Fibroblast of villous mesenchyme (primary cell): ENCODE measurements at places on chromosomes 6 and 20. TPM values are rescaled to one million over a fixed set of nuclear protein-coding genes. Genes with fewer than 3 reads are reported as not detected.

Gene BANF2
- not detected in 2 replicates for total RNA-seq

Gene PROCR
- total RNA-seq: 22.9 and 30.9 TPM in 2 replicates

- DNase-seq: no peak
Observed at GRCh38 chr6:105875974-105876640, 210.0 kb upstream of the PRDM1 start.

DNA sequence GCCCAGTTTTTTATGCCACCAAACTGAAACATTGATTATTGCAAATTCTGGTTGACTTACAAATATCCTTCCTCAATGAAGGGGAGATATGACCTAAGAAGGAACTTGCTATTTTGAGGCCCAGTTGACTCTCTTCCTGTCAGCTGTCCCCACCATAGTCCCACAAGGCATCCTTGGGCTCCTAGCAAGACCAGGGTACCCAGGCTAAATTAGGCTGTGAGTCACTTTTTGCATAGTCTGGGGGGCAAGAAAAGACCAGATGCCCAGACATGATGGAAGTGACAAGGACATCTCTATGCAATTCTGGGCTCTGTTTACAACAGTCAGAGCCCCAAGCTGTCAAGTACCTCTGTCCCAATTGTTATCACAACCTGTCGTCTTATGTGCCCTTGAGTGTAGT is 31.8 kb upstream of the MAFB start:
- DNase-seq: no peak

DNA sequence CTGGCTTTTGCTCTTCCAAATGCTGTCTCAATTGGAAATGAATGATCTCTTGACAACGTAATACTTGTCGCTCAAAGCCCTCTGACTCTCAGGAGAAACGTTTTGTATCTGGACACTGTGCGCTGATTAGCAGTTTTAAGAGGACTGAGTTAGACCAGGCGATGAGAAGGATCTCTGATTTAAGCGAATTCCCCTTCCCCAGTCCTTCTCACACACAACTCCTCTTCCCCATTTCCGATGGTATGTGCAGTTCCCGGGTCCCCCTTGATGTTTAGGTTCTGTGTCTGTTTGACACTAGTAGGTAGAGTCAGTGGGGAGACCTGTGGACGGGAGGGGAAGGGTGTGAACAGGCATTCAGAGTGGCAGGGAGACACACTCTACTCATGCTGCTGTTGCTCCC is 2.5 kb downstream of the ZDHHC14 start:
- no peak for DNase-seq

- peak; percentile 25 for DNase-seq
Observed at GRCh38 chr6:89146718-89147700, 1.2 kb downstream of the PM20D2 start.

DNA sequence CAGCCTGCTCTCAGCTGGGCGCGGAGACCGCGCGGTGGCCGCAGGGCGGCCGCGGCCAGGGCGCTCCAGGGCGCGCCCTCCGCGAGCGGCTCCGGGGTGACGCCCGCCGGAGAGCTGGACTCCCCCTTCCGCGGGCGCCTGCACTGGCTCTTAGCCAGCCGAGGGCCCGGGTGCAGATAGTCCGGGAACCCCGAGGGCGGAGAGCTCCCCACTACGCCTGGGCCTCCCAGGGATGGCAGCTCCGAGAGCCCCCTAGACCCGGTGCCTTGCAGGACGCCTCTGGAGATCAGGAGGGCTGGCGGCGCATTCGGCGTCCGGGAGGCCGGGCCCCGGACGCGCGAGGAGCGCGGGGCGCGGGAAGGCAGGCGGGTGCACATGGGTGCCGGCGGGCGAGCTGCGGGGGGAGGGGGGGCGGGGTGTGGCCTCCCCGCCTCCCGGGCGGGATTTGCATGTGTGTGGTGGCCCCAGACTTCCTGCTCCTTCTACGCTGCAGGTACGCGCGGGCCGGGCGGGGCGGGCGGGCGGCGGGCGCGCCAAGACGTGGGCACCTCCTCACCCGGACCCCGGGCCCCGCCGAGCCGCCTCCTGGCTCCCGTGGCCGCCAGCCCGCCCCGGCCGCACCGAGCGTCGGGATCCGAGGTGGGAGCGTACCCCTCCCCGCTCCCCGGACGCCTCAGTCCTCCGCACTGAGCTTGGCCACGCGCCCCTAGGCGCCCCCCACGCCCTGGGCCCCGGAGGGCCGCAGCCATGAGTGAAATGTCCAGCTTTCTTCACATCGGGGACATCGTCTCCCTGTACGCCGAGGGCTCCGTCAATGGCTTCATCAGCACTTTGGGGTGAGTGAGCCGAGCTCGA is at the start of gene ITPR3:
Gene ITPR3 (plus strand): TSS at position 467 of the 855 bp plus-strand sequence. CDS start 281 bp downstream, at position 748.
- no peak for DNase-seq

DNA sequence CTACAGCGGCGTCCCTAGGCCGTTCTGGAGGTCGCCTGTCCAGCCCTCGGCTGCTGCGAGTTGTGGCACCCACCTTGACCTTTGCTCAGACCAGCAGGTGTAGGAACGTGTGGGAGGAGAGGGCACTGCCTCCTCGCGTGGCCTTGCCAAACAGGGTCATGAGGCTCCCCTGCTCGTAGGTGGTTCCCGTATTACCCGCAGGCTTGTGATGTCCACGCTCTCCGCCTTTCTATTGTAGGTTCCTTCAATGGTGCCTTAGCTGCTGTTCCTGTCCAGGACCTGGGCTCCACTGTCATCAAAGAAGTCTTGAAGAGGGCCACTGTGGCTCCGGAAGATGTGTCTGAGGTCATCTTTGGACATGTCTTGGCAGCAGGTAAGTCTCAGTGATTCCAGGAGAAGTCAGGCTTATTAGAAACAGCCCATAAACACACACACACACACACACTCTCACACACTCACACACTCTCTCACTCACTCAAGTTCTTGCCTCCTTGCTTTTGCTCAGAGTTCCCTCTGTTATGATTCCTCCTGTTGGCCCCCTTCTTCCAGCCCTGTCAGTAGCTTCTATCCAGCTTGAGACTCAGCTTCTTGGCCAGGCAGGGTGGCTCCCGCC is 942 bp downstream of the ACAT2 start:
- DNase-seq: no peak

DNA sequence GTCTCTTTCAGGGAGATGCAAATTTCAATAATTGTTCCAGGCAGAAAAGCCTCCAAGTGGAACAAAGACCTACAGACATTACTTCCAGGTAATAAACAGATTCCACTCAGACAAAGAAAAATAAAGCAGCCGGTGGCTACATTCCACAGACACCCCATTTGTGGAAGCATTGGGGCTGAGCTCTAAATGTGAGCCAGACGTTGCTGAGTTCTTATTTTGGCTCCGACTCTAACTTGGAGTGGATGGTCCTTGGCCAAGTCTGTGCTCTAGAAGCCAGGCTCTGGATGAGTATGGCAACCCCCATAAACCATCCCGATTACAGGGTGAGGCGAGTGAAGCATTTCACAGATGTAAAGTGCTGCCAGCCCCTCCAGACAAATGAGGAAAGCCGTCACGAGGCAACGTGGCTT is 6.6 kb downstream of the TRAM2 start:
- peak; percentile 43 for DNase-seq

DNA sequence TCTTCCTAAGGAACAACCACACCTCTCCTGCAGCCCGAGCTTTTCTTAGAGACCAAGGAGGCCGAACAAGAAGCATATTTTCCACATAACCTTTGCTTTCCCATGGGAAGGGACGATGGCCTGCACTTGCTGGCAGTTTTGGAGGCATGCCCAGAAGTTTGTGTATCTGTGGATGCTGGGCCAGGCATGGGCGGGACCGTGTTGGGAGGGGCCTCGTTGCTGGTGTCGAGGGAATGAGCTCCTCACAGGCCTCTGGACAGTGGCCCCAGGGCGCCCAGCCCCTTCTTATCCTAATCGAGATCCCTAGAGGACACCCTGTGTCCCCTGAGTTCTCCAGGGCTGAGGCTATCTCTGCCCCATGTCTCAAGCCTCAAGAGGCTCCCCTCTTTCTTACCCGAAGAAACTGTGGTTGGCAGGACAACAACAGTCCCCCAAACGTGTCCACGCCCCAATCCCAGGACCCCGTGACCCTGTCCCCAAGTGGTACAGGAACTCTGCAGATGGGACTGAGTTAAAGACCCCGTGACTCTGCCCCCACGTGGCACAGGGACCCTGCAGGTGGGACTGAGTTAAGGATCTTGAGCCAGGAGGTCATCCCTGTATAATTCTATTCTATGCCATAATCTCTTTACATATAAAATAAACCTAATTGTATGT is 99.5 kb upstream of the BHLHE23 start:
- peak; percentile 6 for DNase-seq
